ENCODE measurements at places on chromosomes 1 and 21. TPM values are rescaled to one million over a fixed set of nuclear protein-coding genes. Genes with fewer than 3 reads are reported as not detected.

DNA sequence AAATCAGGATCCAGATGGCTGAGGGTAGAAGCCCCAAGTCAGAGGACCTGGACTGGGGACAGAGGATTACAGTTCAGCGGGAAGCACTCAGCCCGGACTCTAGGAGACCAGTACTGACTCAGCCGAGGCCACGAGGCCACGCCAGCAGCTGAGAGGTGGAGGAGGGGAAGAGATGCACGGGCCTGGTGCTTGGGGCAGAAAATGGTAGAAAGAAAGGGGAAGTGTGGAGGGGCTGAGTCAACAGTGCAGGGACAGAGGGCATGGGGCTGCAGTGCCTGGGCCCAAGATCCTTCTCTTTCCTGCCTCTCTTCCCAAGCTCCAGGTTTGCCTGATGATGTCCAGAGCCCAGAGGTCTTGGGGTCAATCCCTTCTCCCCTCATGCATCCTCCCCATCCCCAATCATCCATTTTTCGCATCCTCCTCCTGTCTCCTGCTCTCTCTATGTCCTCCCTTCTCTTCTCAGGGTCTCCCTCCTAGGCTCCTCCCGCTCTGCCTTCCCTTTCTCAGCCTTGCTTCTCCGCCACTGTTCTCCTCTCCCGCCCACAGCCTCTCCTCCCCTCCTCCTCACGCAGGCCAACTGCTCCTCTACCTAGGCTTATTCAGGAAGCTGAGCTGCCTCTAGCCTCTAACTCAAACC is 7.7 kb downstream of the ARHGEF2 start:
- peak; percentile 57 for DNase-seq

- no peak for DNase-seq
Measured at GRCh38 chr21:28516021-28516420, 476.7 kb downstream of the LTN1 start.

Gene FAM151A
- total RNA-seq, result not detected

- no peak for DNase-seq
Measured at GRCh38 chr1:200095057-200095577, 67.6 kb downstream of the NR5A2 start.

DNA sequence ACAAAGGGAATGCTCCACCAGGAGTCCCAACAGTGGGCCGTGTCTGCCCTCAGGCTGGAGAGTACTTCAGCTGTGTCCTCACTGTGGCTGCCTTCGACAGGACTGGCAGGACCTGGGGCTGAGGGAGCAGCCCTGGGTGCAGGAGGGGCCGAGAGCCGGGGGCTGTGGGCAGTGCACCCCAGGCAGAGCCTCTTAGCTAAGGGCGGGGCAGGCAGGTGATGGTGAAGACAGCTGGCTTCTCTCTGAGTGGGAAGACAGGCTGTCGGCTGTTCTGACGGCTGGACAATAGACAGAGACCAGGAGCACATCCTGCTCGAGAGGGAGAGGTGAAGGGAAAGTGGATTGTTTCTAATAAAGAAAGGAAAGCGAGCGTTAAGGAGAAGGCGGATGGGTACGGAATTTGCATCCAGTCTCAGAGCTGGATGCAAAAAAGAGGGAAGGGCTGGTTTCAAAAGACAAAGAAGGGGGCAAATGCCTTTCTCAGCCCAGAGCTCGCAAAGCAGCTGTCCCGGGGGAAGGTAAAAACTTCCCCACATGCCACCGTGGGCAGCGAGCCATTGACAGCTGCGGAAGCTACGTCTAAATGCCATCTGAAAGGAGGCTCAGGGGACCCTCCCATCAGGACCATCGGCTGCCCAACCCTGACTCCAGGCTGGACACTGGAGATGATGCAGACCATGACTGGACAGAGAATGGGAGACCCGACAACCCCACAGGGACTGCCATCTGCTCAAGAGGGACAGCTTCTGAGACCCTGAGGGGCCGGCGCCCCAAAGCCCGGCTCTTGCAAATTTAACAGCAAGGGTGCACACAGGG is 92.0 kb downstream of the STUM start:
- no peak for DNase-seq

DNA sequence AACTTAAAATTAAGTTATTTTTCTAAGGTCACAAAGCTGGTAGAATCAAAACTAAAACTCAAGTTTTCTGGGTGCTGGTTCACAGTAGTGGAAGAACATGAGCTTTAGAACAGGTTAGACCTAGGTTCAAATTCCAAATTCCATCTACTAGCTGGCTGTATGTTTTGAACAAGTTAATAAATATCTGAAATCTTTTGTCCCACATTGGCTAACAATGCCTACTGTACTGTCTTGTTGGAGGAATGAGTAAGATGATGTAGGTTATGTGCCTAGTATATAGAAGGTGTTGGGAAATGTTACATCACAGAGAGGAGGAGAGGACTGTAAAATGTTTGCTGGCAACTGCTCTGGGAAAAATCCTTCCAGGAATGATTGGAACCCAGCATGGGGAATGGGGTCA is 14.0 kb upstream of the CD247 start:
- peak; percentile 19 for DNase-seq

- no peak for DNase-seq
Measured at GRCh38 chr21:18819507-18819906, 415.9 kb upstream of the TMPRSS15 start.

- no peak for DNase-seq
Measured at GRCh38 chr1:156420205-156421061, 51.4 kb downstream of the RHBG start.

DNA sequence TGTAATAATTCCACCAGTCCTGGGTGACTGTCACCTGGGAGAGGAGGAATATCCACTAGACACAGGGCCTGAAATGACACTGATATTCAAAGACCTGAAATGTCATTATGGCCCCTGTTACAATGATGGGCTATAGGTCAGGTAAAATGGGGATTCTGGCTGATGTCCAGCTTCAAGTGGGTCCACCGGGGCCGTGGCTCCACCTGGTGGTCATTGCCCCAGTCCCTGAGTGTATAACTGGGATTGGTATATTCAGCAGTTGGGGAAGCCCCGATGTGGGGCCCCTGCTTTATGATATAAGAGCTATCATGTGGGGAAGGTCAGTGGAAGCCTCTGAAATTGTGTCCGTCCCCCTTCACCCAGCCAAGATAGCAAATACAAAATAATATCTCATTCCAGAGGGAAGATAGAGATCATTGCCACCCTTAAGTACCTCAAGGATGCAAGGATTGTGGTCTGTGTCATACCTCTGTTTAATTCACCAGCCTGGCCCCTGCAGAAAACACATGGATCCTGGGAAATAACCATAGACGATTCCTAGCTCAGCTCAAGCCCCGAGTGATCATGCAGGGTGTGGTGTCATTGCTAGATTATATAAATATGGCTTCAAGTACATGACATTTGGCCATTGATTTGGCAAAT is 19.4 kb downstream of the PLEKHO1 start:
- DNase-seq, result peak; percentile 30

Gene NUAK2
- 34.6 TPM for total RNA-seq

DNA sequence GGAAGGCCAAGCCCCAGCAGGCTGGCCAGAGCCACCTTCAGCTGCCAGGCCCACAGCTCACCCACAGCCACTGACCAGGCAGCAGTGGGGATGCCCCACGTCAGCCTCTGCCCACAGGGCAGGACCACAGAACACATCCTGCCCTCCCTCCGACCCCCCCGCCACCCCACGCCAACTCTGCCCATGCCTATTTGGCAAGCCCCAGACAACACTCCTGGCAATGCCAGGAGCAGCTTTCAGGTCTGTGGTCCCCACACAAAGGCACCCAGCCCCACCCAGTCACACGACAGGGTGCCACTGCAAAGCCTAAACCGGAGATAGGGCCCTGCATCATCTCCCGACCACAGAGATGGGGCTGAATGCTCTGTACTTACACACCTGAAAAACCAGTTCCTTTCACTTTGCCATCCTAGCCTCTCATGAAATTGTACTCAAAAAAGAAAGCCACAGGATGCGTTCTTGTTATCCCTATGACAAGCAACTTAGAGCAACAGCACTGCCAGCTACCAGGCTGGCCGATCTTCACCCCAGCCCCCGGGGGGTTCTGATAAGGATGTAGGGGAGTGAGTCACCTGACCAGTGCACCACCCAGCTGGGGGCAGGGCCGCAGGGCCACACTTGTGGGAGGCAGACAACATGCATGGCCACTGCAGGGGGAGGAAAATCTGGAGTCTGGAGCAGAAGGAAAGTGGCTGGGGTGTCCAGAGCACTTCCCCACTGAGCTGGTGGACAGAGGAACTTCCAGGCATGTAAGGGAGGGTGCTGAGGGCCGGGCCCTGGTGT is 36.2 kb downstream of the UBE2G2 start:
- no peak for DNase-seq

DNA sequence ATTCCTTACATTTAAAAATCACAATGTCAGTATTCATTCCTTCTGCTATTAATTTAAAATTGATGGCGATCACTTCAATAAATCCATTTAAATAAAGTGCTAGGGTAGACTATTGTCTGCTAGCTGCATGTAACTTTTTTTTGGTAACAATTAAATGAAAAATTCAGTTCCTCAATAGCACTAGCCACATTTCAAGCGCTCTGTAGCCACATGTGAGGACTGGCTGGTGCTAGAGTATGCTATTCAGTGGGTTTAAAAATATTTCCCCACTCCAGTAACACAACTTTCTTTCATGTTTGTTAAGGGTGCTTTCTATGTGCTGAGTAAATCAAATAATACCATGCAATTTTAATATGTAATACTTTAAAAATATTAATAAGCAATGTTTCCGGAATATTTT is 108.2 kb downstream of the LTN1 start:
- DNase-seq, result peak; percentile 15

DNA sequence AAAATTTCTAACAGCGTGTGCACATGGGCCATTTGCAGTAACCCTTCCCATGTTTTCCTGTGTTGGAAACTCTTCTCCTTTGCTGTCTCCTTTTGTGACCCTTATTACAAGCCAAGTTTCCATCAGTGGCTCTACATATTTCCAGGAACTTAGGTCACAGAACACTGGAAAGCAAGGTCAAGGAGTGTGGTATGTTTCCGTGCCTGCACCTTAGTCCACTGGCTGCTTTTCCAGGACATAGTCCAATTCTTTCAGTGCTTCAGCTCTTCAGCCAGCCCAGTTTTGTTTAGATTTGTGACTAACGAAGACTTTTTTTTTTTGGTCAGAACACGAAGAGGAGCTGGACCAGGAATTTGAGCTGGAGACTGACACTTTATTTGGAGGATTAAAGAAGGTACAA is 33.8 kb downstream of the HHAT start:
- DNase-seq, result peak; percentile 19

- peak; percentile 9 for DNase-seq
Measured at GRCh38 chr1:160070243-160071163, 543 bp upstream of the KCNJ10 start.

DNA sequence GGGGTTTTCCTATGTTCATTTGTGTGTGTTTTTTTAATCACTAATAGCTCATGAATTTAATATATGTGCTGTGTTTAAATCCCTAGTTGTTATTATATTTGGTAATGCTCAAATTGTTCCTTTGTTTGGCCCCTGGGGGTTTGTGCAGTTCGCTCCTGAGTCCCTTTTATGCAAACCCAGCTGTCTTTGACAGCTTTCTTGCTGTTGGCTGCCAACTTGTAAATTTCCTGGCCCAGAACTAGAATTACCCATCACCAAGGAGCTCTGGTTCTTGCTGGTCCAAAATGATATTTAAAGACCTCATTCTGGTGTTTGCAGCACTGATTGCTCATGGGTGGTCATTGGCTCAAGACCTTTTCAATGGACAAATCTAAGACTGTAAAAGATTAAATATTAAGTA is 39.6 kb upstream of the PGBD5 start:
- no peak for DNase-seq

GRCh38 chr1:56295949-56296929 is 283.1 kb downstream of the PLPP3 start:
- no peak for DNase-seq

Gene SLAMF8
- 0.30 TPM for total RNA-seq

GRCh38 chr1:185373813-185374529 is 56.9 kb upstream of the IVNS1ABP start:
- peak; percentile 63 for DNase-seq

GRCh38 chr21:43209575-43210453 is 41.0 kb downstream of the CRYAA start:
- no peak for DNase-seq

- DNase-seq, result no peak
Measured at GRCh38 chr1:26003756-26004155, 5.9 kb upstream of the PAFAH2 start.

Gene TCEANC2
- total RNA-seq, result 2.1 TPM

DNA sequence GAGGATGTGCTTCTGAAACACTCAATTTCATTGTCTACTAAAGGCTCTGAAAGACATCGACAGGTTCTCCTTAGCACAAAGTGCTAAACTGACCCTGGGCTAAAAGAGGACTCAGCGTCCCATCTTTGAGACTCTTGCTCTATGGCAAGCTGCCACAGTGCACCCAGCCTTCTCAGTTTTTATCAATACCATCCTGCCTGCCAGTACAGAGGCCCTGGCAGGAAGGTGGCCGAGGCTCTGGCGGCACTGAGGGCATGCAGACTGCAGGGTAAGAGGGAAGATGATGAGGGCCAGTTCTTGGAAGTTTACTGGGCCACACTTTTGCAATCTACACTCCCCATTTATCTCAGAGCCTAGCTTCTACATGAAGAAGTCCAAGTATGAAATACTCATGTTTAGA is 5.3 kb downstream of the OLFML2B start:
- DNase-seq, result no peak

- no peak for DNase-seq
Measured at GRCh38 chr1:189217646-189218045, 1260.0 kb downstream of the BRINP3 start.

DNA sequence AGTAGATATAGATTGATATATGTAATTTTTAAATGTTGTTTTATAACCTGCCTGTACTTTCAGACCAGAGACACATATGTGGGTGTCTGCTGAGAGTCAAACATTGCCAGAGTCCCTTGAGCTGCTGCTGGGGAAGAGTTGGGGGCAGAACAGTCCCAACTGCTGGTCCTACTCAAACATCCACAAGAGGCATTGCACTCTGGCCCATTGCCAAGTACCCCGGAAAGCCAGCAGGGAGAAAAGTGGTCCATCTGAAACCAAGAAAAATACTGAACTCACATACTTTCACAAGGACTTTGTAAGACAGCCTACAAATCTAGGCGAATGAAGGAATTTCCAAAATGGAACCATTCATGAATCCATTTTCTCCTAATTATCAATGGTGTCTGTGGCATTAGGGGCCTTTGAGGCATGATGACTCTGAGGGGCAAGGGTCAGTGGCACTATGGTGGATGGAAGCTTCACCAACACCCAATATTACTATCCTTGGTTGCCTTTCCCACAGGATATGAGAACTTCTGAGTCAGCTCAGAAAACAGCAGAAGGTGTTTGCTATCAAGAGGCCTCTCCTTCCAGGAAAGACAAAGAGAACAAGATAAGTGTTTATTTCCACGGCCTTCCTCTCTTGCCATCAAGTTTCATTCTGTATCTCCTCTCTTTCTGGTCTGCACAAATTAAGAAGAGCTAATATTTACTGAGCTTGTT is 7.3 kb upstream of the TBX15 start:
- no peak for DNase-seq

Gene IRF6
- total RNA-seq, result 30.3 TPM

GRCh38 chr1:92653605-92654381 is 131.1 kb downstream of the EVI5 start:
- no peak for DNase-seq

- DNase-seq, result no peak
Measured at GRCh38 chr1:116769994-116770393, 15.8 kb downstream of the CD2 start.

Gene FCRLB
- total RNA-seq, result 1.9 TPM

Measured in renal cortical epithelial cell (primary cell).